Dermis lymphatic vessel endothelial cell (primary cell): ENCODE measurements at places on chromosomes 4 and X. TPM values are rescaled to one million over a fixed set of nuclear protein-coding genes. Genes with fewer than 3 reads are reported as not detected.

Gene HSPA4L
- total RNA-seq, result 1.1 and 2.1 TPM in 2 replicates

Gene HTR2C
- not detected in 2 replicates for total RNA-seq

Gene MAGED1
- 54.0 and 55.7 TPM in 2 replicates for total RNA-seq

Gene MAGEB6
- total RNA-seq, result not detected in 2 replicates

Gene FAT4
- total RNA-seq, result 62.5 and 63.4 TPM in 2 replicates

Gene TLL1
- 33.6 and 39.5 TPM in 2 replicates for total RNA-seq

Gene DDX53
- total RNA-seq, result under 0.01 TPM in 1 of 2 replicates, not detected in the other

Gene RIBC1
- 0.11 and 0.17 TPM in 2 replicates for total RNA-seq

Gene PFKFB1
- under 0.01 TPM in 2 replicates for total RNA-seq

Gene GYPB
- total RNA-seq, result not detected in 2 replicates

Gene XG
- total RNA-seq, result 0.09 and 0.11 TPM in 2 replicates

Gene RPS6KA3
- total RNA-seq, result 94.1 and 102 TPM in 2 replicates

Gene RHOXF1
- not detected in 2 replicates for total RNA-seq

Gene PAGE5
- total RNA-seq, result not detected in 2 replicates

Gene SULT1E1
- 0.22 and 0.52 TPM in 2 replicates for total RNA-seq

Gene RNF212
- 0.54 and 0.69 TPM in 2 replicates for total RNA-seq

Gene ARMCX4
- 3.9 and 4.0 TPM in 2 replicates for total RNA-seq

Gene FOXP3
- total RNA-seq, result under 0.01 TPM in 1 of 2 replicates, not detected in the other

Gene SEC24D
- 25.0 and 26.1 TPM in 2 replicates for total RNA-seq

Gene CXorf65
- total RNA-seq, result not detected in 2 replicates

Gene AFAP1
- total RNA-seq, result 20.6 and 21.1 TPM in 2 replicates

Gene PLAC8
- total RNA-seq, result 0.22 TPM in 1 of 2 replicates, not detected in the other

Gene CDKL5
- 5.7 and 6.4 TPM in 2 replicates for total RNA-seq

Gene STATH
- not detected in 2 replicates for total RNA-seq

Gene UGT2B10
- total RNA-seq, result not detected in 2 replicates

Gene TMEM255A
- total RNA-seq, result not detected in 2 replicates

Gene TMPRSS11F
- total RNA-seq, result not detected in 2 replicates

Gene CT45A7
- not detected in 2 replicates for total RNA-seq

Gene NLGN4X
- total RNA-seq, result 0.22 and 2.0 TPM in 2 replicates

Gene BMP2K
- 130 and 217 TPM in 2 replicates for total RNA-seq

Gene RADX
- 0.09 and 0.22 TPM in 2 replicates for total RNA-seq

Gene JAKMIP1
- not detected in 2 replicates for total RNA-seq

Gene GYPE
- 0.11 TPM in 1 of 2 replicates, not detected in the other for total RNA-seq

Gene XAGE2
- total RNA-seq, result not detected in 2 replicates

Gene DACH2
- total RNA-seq, result not detected in 2 replicates
